ENCODE measurements at places on chromosomes 1 and 21.

DNA sequence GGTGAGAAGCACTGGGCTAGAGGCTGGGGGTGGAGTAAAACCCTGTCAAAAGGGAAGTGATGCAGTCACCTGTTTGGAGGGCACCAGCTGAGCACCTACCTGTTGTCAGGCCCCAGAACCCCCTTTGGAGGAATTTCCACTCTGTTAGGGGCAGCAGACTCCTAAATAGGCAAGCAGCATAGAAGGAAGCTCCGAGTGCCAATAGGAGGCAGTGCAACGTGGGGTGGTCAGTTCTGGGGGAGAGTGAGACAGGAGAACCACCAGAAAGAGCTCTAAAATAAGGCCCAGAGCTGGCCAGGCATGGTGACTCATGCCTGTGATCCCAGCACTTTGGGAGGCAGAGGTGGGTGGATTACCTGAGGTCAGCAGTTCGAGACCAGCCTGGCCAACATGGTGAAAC lies 203.7 kb upstream of the ZC3H12A start:
- DNase-seq, result no peak

GRCh38 chr1:143689781-143690180 lies 282.0 kb downstream of the FAM72C start:
- no peak for DNase-seq

DNA sequence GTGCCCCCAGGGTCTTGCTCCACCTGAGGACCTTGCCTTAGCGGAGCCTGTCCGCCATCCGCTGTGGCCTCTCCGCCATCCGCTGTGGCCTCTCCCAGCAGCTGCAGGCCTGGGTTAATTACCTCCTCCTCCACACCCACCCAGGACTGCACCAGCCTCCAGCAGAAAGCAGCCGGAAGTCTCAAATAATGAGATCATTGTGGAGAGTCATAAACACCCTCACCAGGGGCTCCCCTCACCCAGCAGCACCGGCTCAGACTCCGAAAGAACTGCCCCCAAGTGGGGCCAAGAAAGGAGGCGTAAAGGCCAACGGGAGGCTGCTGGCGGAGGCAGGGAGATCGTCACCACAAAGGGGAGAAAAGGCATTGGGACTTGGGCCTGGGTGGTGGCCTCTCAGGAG lies 10.7 kb upstream of the GPR153 start:
- peak; percentile 40 for DNase-seq

- DNase-seq, result peak; percentile 36
These were observed 8.3 kb downstream of the RIPK4 start for GRCh38 chr21:41758550-41758949.

GRCh38 chr1:228407106-228408040 lies 738 bp upstream of the TRIM11 start:
- DNase-seq, result peak; percentile 53

DNA sequence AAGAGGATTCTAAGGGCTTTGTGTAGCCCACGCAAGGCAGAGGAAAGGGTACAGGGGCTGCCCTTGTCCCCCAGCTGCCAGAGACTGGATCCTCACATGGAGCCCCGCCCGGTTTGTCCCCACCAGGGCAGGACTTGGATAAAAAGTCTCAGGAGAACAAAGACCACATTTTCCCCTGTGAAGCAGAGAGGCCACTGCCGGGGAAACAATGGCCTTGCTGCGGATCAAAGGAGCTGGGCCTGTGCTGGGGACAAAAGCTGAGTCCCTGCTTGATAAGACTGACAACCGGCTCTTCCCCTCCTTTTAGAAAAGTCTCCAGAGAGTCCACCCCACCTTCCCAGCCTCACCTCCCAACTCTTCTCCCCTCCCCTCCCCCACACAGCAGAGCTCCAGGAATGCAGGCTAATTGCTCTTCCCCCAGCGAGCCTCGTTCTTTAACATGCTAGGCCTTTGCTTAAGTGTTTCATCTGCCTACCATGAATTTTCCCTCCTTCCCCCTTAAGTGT lies 142.4 kb downstream of the PLPP3 start:
- no peak for DNase-seq

DNA sequence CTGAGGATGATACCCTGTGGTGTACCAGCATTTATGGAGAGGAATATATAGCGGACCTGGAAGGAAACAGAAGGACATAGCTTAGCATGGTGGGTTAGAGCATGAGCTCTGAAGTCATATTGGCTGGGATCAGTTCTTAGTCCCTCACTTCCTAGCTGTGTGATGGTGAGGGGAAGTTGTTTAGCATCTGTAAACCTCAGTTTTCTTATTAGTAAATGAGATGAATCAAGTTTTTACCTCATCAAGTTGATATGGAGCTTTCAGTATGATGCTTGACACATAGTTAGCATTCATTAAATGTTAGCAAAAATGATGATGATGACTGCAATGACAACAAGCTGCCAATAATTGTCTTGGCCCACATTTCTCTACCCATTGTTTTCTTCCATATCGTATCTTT lies 84.8 kb downstream of the NEK7 start:
- DNase-seq, result no peak

DNA sequence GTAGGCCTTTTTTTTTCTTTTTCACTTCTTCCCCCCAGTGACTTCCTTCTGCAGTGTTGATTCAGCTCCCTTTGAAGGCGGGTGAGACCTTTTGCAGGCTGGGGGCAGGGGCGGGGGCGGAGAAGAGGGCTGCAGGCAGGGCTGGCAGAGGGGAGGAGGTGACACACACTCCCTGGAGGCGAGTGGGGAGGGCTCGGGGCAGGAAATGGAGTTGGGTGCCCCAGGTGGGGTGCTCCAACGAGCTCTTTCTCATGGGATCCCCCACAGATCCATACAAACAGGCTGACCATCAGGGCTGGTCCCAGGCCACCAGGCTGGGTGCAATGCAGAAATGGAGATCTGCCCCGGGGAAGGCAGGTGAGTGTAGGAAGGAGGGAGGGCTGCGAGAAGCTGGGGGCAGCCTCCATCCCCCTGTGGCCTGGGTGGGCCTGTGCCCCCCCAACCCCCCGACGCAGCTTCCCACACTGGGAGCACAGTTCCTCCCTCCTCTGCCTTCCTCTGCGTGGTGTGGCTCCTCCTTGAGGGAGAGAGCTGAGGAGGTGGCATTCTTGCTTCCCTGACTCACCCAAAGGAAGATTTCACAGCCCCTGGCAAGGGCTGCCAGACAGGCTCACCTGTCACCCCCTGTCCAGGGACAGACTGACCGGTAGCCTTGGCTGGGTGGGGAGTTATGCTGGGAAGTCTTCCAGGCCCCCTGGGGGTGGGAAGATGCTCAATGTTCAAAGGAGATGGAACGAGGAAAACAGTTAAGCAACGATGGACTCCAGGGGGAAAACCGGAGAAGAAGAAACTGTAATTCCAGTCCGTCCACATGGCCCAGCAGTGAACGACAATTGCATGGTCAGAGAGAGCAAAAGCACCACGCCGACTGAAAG lies 7.1 kb upstream of the ITGB2 start:
- peak; percentile 83 for DNase-seq

- no peak for DNase-seq
These were observed 158.4 kb upstream of the COL6A1 start for GRCh38 chr21:45823100-45823681.

DNA sequence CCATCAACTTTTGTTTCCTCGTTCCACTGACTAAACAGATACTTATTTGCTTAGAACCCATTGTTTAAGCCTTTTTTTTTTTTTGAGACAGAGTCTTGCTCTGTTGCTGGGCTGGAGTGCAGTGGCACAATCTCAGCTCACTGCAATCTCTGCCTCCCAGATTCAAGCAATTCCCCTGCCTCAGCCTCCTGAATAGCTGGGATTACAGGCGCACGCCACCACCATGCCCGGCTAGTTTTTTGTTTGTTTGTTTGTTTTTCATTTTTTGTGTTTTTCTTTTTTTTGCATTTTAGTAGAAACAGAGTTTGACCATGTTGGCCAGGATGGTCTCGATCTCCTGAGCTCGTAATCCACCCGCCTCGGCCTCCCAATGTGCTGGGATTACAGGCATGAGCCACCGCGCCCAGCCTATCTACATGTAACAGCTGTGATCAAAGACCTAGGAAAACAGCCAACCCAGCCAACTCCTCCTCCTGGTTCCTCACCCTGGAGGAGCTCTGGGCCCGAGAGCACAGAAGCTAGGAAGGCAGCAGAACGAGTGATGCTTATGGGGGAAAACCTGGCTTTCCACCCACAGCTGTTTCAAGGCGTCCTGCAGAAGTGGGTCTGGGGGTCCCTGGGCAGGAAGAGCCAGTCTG lies 32.9 kb downstream of the KCNN3 start:
- no peak for DNase-seq

DNA sequence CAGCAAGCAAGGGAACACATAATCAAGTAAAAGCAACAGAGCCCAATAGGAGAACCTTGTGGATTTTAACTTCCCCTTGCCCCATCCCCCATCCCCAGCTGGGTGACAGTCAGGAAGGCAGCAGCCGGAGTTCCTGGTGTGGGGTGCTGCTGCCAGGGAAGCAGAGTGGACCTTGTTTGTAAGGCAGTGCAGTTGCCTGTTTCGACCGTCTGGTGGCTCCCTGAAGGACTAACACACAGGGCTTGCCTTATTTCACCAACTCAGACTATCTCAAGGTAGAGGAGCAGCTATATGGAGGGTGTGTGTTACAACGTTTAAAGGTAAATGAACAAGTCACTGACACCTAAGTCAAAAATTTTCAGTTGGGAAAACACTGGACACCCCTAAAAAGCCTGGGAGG lies 6.6 kb downstream of the KRTAP10-8 start:
- DNase-seq, result no peak

DNA sequence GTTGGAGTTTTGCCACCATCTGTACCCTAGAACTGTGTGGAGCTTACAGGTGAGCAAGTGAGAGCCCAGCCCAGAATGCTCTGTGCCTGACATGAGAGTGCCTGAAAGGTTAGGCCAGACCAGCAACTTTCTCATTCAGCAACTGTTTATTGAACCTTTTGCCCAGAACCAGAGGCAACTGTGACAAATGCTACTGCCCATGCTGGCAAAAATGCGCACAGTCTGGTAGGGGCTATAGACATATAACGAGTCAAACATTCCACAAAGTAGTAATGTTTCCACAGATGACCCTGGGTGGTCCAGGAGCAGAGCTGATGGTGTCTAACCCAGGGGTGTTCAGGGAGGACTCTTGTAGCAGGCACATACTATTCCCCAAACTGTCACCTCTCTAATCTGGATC lies 56.0 kb upstream of the GCLM start:
- DNase-seq, result peak; percentile 30

DNA sequence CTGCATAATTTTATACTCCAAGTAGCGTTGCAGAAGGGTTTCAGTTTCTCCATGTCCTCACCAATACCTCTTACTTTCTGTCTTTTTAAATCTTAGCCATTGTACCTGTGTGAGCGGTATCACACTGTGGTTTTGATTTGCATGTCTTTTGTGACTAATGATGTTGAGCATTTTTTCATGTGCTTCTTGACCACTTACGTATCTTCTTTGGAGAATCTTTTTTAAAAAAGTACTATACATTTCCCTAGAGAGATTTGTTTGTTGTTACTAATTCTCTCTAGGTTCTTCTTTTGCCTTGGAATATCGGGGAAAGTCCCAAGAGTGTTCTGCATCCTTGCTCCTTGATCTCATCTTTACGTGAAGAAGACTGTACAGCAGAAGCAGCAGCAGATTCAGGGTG lies 81.8 kb upstream of the WARS2 start:
- DNase-seq, result no peak

GRCh38 chr1:48718116-48718630 lies 58.5 kb downstream of the BEND5 start:
- DNase-seq, result no peak

GRCh38 chr1:227941509-227942020 lies 6.2 kb downstream of the WNT9A start:
- no peak for DNase-seq

DNA sequence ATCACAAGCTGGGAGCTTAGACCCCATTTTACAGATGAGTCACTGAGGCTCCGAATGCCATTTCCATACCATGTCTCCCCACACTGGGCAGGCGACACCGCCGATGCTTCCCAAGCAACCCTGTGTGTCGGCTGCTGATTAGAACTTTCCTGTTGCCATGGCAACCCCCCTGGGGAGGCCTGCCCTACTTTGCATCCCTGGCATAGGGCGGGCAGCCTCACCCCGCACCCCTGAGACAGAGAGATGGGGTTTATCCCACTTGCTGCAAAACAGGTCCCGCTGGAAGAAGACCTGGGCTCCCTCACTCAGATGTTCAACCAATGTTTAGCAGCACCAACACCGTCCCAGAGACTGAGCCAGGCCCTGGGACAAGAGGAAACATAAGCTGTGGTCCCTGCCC lies 81.5 kb downstream of the CAMK2N1 start:
- peak; percentile 42 for DNase-seq

- no peak for DNase-seq
These were observed 251.2 kb downstream of the DSCAM start for GRCh38 chr21:40595806-40596205.

Measured in fibroblast of skin of back (primary cell).